ENCODE measurements at places on chromosomes 2 and 18.

GRCh38 chr18:33277431-33277830, 163.1 kb downstream of the CCDC178 start:
- DNase-seq, result no peak

- DNase-seq, result no peak
These were observed 55.1 kb downstream of the MYO7B start for GRCh38 chr2:127590386-127591190.

DNA sequence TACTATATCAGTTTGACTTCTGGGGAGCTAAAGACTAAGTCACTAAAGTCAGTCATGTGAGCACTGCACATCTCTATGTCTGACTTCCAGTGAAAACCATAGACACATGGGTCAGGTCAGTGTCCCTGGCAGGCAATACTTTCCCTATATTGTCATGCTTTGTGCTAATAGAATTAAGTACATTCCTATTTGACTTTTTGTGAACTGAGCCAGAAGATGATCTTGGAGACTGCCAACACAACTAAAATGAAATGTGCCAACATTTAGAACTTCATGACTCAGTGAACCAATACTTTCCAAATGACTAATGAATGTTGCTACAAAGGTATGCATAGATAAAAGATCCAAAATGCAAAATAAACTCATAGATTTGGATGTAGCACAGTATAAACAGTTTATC, 820.8 kb upstream of the FAM98A start:
- DNase-seq, result no peak

DNA sequence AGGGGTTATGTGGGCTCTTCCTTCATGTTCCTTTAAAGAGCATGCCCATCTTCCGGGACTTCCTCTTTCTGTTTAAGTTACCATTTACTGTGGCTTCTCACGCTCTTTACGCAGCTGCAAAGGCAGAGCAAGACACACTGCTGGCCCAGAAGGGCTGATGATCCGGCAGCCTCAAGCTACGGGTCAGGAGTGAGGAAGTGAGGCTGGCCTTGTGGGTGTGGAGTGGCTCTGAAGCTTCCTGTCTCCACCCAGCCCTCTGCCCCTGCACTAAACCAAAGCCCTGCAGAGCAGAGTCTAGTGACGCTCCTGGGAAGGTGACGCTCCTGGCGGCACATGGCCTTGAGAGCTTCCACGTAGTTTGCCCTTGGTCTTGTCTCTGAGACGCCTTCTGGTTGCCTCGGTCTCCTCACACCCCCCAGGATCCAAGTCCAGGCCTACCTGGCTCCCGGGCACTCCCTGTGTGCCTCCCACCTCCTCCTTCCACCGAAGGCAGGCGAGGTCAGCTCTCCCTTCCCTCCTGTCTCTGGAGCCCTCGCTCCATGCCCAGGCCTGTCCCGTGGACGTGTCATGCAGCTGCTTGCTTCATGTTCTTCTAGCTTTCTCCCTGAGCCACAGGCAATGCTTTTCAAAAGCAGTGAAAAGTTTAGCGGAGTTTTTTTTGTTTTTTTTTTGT, 50.3 kb downstream of the ARL4C start:
- no peak for DNase-seq

- DNase-seq, result peak; percentile 74
These were observed 423.3 kb downstream of the LPIN1 start for GRCh38 chr2:12169721-12170120.

DNA sequence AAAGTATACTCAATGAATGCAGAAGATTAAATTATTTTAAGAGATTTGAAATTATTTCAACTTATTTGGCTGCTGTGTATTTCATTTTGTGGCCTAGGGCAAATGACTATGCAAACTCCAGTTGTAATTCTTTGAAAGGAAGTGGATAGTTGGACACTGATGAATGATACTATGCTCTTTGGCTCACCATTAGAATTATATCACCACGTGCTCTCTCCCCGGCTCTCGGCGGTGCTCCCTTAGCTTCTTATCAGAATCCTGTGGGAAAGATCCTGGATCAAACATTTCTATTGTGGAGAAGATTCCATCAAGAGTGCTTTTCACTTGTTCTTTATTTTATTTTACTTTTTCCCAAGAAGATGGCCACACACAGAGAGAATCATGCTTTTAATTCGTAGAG, 55.2 kb downstream of the ADCYAP1 start:
- DNase-seq, result no peak

- DNase-seq, result no peak
These were observed 275.4 kb downstream of the STK39 start for GRCh38 chr2:167972020-167972419.

- DNase-seq, result no peak
These were observed 1.7 kb downstream of the MBOAT2 start for GRCh38 chr2:9001778-9002177.

DNA sequence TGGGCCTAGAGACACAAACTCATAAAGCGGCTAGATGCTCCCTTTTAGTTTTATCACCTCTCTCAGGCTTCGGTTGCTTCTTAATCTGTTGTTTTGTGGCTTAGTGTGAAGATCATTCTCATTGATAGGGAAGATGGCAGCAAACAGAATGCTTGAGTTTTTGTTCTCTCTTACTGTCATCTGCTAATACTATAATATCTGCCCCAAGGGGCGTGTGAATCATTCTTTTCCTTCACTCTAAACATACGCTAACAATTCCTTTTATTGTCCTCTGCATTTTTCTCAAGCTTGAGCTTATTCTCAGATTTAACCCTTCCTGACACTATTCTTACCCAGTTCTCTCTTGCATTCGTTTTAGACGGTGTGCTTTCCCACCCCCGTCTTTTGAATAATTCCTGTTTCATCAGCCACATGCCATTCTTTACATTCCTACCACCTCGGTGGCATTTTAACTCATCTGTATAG, 323.9 kb upstream of the NRP2 start:
- DNase-seq, result no peak

GRCh38 chr2:233287871-233288270, 19.7 kb upstream of the SAG start:
- no peak for DNase-seq

- DNase-seq, result no peak
These were observed 199.3 kb downstream of the HDAC4 start for GRCh38 chr2:239201531-239201876.

GRCh38 chr2:157743051-157743450, 114.4 kb upstream of the ACVR1C start:
- no peak for DNase-seq

DNA sequence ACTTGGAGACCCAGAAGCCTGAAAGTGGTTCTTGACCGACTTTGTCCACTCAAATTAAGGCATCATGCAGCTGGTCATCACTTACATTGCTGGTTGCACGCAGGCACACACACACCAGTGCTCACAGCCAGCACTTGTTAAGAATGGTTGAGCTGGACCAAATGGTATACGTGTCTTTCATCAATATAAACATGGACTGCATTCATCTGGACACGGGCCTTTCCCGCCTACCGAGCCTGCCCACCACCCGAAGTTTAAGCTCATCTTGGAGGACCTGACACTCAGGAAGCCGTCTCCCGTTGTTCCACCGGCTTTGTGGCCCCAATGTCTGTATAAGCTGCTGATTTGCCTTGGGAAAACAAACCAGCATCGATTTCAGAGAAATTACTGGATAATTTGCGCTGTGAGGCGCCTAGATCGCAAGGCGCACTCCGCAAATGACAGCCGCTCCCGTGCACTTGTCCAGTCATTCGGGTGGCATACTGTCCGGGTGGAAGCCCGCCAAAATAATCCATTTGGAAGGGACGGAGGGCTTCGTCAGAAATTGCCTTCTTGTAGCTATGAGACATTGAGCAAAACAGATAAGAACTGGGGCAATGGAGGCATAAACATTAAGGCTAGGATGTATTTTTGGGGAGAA, 40.1 kb upstream of the AKAIN1 start:
- peak; percentile 37 for DNase-seq

GRCh38 chr2:197191177-197191939, 119.2 kb downstream of the ANKRD44 start:
- DNase-seq, result no peak

GRCh38 chr2:24711865-24712264, 81.3 kb downstream of the PTRHD1 start:
- no peak for DNase-seq

DNA sequence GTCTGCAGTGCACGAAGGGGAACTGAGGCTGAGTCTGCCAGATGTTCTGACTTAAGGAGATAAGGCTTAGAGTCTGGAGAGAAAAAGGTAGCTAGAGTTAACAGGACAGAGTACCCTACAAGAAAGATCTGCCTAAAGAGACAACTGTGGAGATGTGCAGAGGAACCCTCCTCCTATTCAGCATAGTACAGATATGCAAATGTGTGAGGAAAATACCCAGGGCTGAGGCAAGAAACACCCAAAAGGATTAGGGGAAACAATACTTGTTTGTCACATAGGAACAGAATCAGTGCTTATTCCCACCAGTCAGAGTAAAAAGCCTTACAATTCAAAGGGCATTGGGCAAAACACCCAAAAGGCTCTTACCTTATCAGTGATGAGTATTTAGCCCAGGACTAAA, 67.8 kb downstream of the SS18 start:
- no peak for DNase-seq

- no peak for DNase-seq
These were observed 28.1 kb downstream of the USP37 start for GRCh38 chr2:218540015-218540414.

- no peak for DNase-seq
These were observed 131.5 kb upstream of the LGALSL start for GRCh38 chr2:64322433-64322832.

GRCh38 chr2:201406077-201406662, 45.1 kb downstream of the TRAK2 start:
- DNase-seq, result peak; percentile 21
